ENCODE measurements at places on chromosomes 16 and 17. TPM values are rescaled to one million over a fixed set of nuclear protein-coding genes. Genes with fewer than 3 reads are reported as not detected.

CCL8 gene
- total RNA-seq = not detected

LRRC36 gene
- 0.34 TPM for total RNA-seq

CDH8 gene
- total RNA-seq = 31.4 TPM

GRB7 gene
- 8.0 TPM for total RNA-seq

- H3K27me3 ChIP-seq = no peaks in the 10 kb centered on the region
- H3K36me3 ChIP-seq = no peaks in the 10 kb centered on the region
- no peak overlapping the region for H3K27ac ChIP-seq
- DNase-seq = no peak
- no peak overlapping the region for H3K4me3 ChIP-seq
- H3K4me1 ChIP-seq = peaks cover 23% of the 10 kb centered on the region
These were observed 192.9 kb upstream of the DYNLRB2 start for GRCh38 chr16:80347900-80348299.

- peak overlapping the region; percentile 84 for H3K27ac ChIP-seq
- H3K36me3 ChIP-seq = no peaks in the 10 kb centered on the region
- H3K27me3 ChIP-seq = no peaks in the 10 kb centered on the region
- no peak overlapping the region for H3K4me3 ChIP-seq
These were observed 48.9 kb upstream of the MRPS23 start for GRCh38 chr17:57898487-57899311.

DNA sequence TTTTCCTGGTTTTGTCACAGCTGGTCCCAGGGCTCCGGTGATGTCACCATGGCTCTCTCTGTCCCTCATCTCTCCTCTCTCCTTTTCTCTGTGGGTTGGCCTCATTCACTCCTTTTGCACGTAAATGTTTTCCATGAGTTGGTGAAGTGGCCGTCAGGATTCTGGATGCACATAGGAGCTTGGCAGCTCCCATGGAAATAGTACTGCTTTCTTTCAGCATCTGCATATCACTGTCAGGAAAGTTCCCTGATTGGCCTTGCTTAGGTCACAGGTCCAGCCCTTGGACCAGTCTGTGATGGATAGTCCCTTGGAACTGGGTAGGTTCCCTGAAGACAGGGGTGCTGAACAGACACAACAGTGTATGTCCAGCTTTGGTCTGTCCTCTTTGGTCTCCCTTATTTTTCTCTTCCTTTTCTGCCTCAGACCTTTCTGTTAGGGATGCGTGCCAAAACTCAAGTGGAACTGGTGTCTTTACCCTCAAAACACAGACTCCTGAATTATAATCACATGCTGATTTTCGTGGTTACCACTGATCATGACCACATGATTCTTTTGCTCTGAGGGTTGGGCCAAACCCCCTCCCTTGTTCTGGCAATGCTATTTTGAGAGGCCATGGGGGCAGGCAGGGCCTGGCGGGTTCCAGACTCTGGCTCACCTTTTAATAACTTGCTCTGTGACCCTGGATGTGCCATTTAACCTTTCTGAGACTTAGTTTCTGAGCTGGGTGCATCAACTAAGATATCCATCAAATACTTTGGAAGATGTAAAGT is 99.0 kb downstream of the MSI2 start:
- no peaks in the 10 kb centered on the region for H3K36me3 ChIP-seq
- no peak for DNase-seq
- H3K27me3 ChIP-seq = no peaks in the 10 kb centered on the region
- peaks cover 45% of the 10 kb centered on the region for H3K4me1 ChIP-seq
- H3K27ac ChIP-seq = no peak overlapping the region

All from neural progenitor cell (in vitro differentiated cells).